Gastrocnemius medialis (tissue), 4 donors: ENCODE measurements at places on chromosomes 7 and 10. TPM values are rescaled to one million over a fixed set of nuclear protein-coding genes. Genes with fewer than 3 reads are reported as not detected.

- no peak for DNase-seq
- H3K4me1 ChIP-seq: no peaks in the 10 kb centered on the region
- no peak overlapping the region for H3K4me3 ChIP-seq
- H3K36me3 ChIP-seq: no peaks in the 10 kb centered on the region
- no peak overlapping the region for H3K27ac ChIP-seq
- no peaks in the 10 kb centered on the region for H3K27me3 ChIP-seq
These were observed 368.1 kb downstream of the MDFIC start for GRCh38 chr7:115289971-115290370.

GRCh38 chr7:86904949-86905834 is 154.3 kb downstream of the ELAPOR2 start:
- no peak overlapping the region for H3K27ac ChIP-seq
- no peaks in the 10 kb centered on the region for H3K27me3 ChIP-seq
- no peak overlapping the region for H3K4me3 ChIP-seq

- H3K4me3 ChIP-seq: peak overlapping the region; percentile 17
- H3K27ac ChIP-seq: peak overlapping the region; percentile 16
- peaks cover 19% of the 10 kb centered on the region for H3K4me1 ChIP-seq
These were observed 227.7 kb downstream of the CUX1 start for GRCh38 chr7:102044984-102045673.

- no peaks in the 10 kb centered on the region for H3K36me3 ChIP-seq
- H3K4me3 ChIP-seq: peak within 1 kb of the TSS; percentile 66
- H3K27ac ChIP-seq: peak within 1 kb of the TSS; percentile 79
- no peaks in the 10 kb centered on the region for H3K27me3 ChIP-seq
- DNase-seq: peak; percentile 36
- peaks cover 41% of the 10 kb centered on the region for H3K4me1 ChIP-seq
These were observed at the start of gene CHST15 for GRCh38 chr10:124092860-124093773. TSS of gene CHST15 (minus strand) at chr10:124093598. CDS start at chr10:124046212, 47,386 bp downstream.

- no peak overlapping the region for H3K4me3 ChIP-seq
- peaks cover 23% of the 10 kb centered on the region for H3K4me1 ChIP-seq
- H3K27ac ChIP-seq: peak overlapping the region; percentile 59
- DNase-seq: peak; percentile 25
- H3K27me3 ChIP-seq: no peaks in the 10 kb centered on the region
These were observed 48.2 kb upstream of the ANKRD1 start for GRCh38 chr10:90969121-90969534.

GRCh38 chr7:108589874-108590273 is 20.2 kb downstream of the DNAJB9 start:
- H3K27me3 ChIP-seq: no peaks in the 10 kb centered on the region
- no peak overlapping the region for H3K27ac ChIP-seq
- H3K4me1 ChIP-seq: no peaks in the 10 kb centered on the region
- H3K36me3 ChIP-seq: no peaks in the 10 kb centered on the region
- DNase-seq: no peak

DNA sequence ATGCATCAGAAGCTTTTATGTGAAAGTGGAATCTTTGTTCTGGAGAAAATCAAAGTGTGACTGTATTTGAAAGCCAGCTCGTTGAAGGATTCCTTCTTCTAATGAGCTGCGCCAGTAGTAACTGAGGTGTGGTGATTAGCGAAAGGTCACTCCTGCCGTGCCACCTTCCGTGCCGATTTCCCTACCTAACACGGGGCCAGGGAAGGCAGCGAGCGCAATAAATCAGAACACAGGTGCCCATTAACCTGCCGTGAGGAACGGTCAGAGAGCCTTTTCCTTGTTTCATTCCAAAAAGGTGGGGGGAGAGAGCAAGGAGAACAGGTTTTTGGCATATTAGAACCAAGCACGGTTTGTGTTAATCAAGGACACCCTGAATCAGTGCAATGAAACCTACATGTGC is 258.0 kb downstream of the CELF2 start:
- no peaks in the 10 kb centered on the region for H3K4me1 ChIP-seq
- no peak overlapping the region for H3K4me3 ChIP-seq
- H3K36me3 ChIP-seq: no peaks in the 10 kb centered on the region
- no peak overlapping the region for H3K27ac ChIP-seq

- no peaks in the 10 kb centered on the region for H3K36me3 ChIP-seq
- no peak for DNase-seq
- H3K27me3 ChIP-seq: no peaks in the 10 kb centered on the region
- no peak overlapping the region for H3K4me3 ChIP-seq
- peaks cover 12% of the 10 kb centered on the region for H3K4me1 ChIP-seq
These were observed 102.9 kb upstream of the FAM20C start for GRCh38 chr7:89232-90019.

ANXA8L1 gene
- not detected for total RNA-seq

WDR86 gene
- 0.31 TPM for total RNA-seq

HABP2 gene
- total RNA-seq: not detected
